Esophagus squamous epithelium (tissue), 5 donors: ENCODE measurements at places on chromosomes 16 and 17.

- no peak overlapping the region for H3K27ac ChIP-seq
- no peaks in the 10 kb centered on the region for H3K27me3 ChIP-seq
- H3K36me3 ChIP-seq = no peaks in the 10 kb centered on the region
- no peaks in the 10 kb centered on the region for H3K4me1 ChIP-seq
Observed at GRCh38 chr17:56074361-56074890, 78.8 kb upstream of the ANKFN1 start.

DNA sequence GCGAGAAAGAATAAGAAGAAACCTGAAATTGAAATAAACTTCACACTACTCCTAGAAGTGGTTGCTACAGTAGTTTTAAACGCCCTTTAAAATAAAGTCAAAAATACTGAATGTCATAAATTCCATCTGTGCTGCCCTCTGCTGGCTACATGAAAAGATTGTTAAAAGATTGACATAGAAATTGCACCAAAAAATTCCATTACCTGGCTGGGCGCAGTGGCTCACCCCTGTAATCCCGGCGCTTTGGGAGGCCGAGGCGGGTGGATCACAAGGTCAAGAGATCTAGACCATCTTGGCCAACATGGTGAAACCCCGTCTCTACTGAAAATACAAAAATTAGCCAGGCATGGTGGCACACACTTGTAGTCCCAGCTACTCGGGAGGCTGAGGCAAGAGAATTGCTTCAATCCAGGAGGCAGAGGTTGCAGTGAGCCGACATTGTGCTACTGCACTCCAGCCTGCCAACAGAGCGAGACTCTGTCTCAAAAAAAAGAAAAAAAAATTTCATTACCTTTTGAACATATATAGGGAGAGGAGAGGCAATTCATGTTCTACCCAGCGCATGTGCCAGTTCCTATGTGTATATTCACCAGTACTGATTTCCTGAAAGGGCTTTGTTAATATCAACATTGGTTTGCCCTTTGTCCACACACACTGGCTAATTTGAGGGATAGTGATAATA lies 36.5 kb downstream of the CYTH1 start:
- no peaks in the 10 kb centered on the region for H3K27me3 ChIP-seq
- peaks cover 78% of the 10 kb centered on the region for H3K4me1 ChIP-seq
- no peaks in the 10 kb centered on the region for H3K36me3 ChIP-seq
- H3K4me3 ChIP-seq = no peak overlapping the region
- no peak for DNase-seq
- H3K27ac ChIP-seq = no peak overlapping the region

DNA sequence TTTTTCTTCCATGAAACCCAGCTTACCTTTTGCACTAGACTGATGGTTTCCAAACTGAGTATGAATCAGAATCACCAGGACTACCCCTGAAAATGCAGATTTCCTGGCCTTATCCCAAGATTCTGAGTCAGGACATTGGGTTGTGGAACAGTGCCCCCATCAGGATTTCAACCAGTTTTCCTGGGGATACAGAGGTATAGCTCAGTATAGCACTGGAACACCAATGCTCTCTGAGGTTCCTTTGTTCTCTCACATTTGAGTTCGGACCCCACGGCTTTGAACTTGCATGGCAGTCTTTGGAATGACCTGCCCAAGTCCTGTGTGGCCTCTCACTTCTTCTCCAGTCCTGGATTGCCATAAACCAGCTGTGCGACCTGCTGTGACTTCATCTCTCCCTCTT lies 12.8 kb upstream of the CCL8 start:
- no peak for DNase-seq
- peaks cover 10% of the 10 kb centered on the region for H3K27me3 ChIP-seq
- H3K36me3 ChIP-seq = no peaks in the 10 kb centered on the region
- H3K27ac ChIP-seq = no peak overlapping the region
- peaks cover 19% of the 10 kb centered on the region for H3K4me1 ChIP-seq

DNA sequence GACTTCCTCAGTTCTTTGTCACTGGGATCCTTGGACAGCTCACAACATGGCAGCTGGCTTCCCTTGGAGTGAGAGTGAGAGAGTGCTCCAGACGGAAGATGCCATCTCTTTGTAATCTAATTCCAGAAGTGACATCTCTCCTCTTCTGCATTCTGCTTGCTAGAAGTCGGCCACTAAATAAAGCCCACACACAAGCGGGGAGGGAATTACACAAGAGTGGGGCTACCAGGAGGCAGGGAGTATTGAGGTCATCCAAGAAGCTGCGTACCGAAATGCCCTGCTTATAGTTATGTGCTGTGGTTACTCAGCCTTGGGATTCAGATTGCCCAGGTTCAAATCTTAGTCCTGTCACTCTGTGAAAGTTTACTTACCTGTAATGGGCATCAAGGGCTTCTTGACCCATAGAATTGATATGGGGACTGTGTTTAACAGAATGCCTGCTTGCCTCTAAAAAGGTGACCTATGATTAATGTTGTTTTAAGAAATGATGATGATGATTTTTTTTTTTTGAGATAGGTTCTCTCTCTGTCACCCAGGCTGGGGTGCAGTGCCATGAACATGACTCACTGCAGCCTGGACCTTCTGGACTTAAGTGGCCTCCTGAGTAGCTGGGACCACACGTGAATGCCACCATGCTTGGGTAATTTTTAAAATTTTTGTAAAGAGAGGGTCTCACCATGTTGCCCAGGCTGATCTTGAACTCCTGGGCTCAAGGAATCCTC lies 120.9 kb upstream of the HS3ST2 start:
- H3K36me3 ChIP-seq = no peaks in the 10 kb centered on the region
- H3K4me1 ChIP-seq = peaks cover 7% of the 10 kb centered on the region
- no peak overlapping the region for H3K4me3 ChIP-seq

DNA sequence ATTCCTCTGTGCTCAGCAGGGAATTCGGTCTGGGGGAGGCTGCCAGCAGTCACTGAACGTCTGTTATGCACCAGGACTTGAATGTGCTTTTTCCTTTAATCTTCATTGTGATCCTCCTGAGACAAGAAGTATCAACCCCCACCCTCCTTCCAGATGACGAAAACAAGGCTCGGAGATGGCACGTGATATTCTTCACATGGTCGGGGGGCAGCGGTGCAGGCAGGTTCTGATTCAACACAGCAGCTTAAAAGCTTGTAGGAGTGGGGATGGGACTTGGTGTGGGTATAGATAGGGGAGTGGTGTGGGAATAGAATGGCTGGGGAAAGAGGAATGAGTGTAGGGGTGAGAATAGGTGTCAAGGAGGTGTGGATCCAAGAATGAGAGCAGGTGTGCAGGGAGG lies 6.4 kb downstream of the NECAB2 start:
- H3K27me3 ChIP-seq = peaks cover under 1% of the 10 kb centered on the region
- no peak for DNase-seq
- H3K27ac ChIP-seq = no peak overlapping the region

GRCh38 chr16:10799736-10800135 lies 18.9 kb downstream of the TVP23A start:
- H3K27me3 ChIP-seq = no peaks in the 10 kb centered on the region
- no peak overlapping the region for H3K4me3 ChIP-seq
- no peaks in the 10 kb centered on the region for H3K4me1 ChIP-seq
- DNase-seq = no peak
- no peak overlapping the region for H3K27ac ChIP-seq
